ENCODE measurements at places on chromosomes 7 and 10.

DNA sequence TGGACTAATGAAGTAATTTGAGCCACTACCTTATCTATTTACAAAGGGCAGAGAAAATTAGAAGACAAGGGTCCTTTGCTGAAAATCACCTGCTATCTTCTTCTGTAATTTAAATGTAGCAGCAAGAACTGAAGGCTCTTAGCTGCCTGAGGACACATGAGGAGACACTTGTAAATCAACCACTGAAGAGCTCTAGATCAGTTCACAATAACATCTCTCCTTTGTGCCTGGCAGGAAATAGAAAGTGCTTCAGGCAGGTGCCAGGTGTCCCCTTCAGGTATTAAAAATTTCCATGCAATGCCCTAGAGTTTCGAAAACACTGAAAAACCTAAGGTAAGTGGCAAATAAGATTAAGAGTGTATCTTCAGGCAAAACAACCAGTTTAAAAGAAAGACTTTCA, 474.6 kb downstream of the GRM8 start:
- no peak for DNase-seq

DNA sequence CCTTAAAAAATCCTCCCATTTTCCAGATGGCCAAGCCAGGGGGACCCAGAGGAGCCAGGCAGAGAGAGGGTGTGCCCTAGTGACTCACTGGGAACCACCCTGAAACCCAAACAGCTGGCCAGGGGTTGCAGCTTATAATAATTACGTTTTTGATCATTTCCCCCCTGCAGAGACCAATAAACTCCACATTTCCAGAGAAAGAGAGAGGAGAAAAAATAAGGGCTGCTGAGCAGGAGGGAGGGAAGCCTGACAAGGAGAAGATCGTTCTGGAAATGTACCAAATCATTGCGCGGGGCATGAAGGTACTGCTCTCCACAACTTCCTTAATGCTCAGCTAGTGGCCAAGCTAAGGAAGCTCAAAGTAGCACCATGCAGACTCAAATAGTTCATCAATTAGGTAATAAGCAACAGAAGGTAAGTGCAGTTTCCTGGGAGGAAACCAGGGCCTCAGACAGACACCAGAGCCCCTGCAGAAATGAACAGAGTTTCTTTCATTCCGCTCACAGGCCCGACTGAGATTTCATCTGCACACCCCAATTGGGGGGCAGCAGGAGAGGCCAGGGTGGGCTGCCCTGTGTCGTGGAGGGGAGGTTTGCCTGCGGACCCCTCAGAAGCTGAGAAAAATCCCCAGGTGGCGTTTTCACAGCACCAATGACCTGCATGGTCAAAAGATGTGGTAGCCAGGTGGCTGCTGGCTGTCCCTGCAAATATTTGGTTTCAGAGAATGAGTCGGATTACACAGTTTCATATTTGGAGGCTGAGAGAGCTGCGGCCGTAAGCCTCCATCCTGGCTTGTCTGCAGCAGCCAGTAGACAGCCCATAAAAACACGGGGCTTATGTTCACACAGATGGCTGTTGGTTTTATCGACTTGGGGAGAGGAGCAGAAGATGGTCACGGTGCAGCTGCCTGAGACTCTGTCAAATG, 153.2 kb upstream of the LYZL2 start:
- DNase-seq = no peak

DNA sequence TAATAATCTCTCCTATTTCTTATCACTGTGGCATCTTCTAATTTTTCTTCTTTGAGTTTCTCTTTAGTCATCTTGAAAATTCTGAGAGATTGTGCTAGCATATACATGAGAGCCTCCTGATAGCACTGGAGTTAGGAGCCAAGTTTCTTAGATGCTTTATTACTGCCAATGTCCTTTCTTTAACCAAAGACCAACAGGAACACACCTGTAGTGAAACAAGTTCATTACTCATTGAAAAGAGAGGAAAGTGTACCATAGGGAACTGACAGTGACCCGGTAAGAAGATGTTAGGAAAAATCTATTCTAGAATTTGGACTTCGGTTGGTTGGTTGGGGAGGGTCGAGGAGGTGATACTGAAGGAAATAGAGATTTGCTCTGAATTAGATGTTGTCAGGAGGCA, 27.1 kb upstream of the CD36 start:
- no peak for DNase-seq

GRCh38 chr7:4078580-4078979, 603.5 kb upstream of the FOXK1 start:
- no peak for DNase-seq
